Neuronal stem cell (in vitro differentiated cells): ENCODE measurements at places on chromosomes 2 and 18.

GRCh38 chr2:161947406-161947805 is 126.6 kb downstream of the DPP4 start:
- DNase-seq: no peak

GRCh38 chr2:196291873-196292800 is 120.8 kb upstream of the STK17B start:
- DNase-seq: no peak

DNA sequence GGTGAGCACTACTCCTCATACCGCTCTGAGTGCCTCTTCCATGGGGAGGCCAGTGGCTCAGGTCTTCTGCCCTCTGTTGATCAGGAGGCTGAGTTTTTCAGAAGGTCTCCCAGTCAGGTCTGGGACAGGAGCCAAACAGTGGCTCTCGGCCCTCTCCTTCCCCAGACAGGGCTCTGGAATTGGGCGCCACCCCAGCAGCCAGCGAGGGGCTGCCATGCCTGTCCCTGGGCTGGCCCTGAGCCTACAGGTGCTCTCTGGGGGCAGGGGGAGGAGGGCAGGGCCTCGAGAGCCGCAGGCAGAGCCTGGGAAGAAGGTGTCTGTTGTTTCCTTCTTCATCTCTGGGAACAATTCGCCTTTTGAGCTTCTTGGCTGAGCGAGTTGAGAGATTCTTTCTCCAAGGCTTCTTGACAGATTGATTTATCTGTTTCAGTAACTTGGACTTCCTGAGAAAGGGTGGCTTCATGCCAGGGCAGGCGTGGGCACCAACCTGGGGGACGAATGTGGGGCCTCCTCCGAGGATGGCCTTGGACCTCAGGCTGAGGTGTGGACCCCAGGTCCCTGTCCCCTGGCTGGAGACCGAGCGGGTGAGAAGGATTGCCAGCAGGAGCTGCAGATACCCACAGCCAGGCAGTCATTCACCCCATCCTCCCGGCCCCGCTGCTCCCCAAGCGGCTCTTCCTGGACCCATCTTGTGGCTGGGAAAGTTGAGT is 64.7 kb upstream of the GLI2 start:
- no peak for DNase-seq

DNA sequence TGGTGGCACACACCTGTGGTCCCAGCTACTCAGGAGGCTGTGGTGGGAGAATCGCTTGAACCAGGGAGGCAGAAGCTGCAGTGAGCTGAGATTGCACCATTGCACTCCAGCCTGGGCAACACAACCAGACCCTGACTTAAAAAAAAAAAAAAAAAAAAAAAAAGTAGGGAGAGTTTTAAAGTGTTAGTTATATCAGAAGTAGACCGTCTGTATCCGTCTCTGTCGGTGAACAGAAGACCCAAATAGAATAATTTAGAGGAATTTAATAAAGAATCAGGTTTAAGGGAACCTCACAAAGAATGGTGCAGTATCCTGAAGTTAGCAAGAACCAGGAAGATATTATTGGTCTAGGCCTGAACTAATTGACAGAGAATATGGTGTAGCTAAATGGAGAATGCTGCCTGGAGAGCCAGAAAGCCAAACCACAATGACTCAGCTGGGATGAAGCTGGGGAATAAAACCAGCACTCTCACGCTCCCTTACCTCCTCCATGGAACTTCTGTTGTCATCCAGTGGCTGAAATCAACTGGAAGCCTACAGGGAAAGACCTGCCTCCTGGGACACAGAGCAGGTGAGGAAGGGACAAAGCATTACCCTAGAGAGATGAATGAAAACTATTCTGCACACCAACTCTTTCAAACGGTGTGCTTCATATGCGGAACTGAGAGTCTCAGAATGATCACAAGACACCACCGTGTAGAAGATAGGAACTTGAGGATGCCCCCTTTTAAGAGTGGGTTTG is 39.1 kb upstream of the PLEKHM3 start:
- DNase-seq: no peak
